Astrocyte of the cerebellum (primary cell): ENCODE measurements at places on chromosomes 7 and 10.
A peak's percentile ranks its signal among the peaks of the same experiment; 100 is the strongest.

GRCh38 chr7:90671571-90671970 is 75.5 kb downstream of the CDK14 start:
- DNase-seq: no peak

- DNase-seq: peak; percentile 63
Measured at GRCh38 chr7:16028103-16028502, 341.6 kb upstream of the MEOX2 start.

GRCh38 chr7:75033064-75033463 is 40.5 kb downstream of the RCC1L start:
- DNase-seq: no peak

- DNase-seq: no peak
Measured at GRCh38 chr7:6436385-6436685, 11.4 kb downstream of the DAGLB start.

DNA sequence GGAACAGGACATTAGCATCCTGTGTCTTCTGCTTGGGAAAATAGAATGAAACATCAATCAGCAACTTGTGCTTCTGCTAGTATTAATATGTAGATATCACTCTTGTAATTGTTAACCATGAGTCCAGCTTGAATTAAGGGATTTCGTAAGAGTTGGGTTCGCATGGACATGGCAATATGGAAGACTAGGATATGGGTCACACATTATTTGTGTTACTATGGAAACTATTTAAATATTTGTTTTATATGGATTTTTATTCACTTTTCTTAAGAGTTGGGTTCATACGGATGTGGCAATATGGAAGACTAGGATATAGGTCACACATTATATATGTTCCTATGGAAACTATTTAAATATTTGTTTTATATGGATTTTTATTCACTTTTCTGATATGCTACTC is 24.5 kb downstream of the TNPO3 start:
- DNase-seq: no peak

DNA sequence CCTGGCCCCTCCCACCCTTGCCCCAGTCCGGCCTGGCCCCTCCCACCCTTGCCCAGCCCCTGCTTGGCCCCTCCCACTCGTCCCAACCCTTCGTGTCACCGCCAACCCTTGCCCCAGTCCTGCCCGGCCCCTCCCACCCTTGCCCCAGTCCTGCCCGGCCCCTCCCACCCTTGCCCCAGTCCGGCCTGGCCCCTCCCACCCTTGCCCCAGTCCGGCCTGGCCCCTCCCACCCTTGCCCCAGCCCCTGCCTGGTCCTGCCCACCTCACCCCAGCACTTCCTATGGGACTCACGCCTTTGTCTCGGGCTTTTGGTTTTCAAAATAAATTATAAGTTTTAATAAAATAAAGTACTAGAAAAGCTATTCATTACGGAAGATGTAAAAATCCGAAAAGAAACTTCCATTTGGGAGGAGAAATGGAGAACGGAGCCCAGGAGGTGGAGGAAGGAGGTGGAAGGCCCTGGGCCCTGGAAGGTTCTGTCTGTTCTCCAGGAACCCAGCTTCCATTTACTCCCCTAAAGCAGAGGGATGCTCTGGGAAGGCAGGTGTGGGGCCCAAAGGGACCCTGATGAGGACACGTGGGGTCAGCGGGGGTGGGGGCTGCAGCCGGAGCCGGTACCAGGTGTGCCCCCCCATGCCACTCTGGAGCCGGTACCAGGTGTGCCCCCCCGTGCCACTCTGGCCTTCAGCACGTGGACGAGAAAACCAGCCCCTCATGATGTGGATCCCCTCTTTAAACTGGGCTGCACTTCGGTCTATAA is 52.2 kb downstream of the PWWP2B start:
- DNase-seq: no peak

- no peak for DNase-seq
Measured at GRCh38 chr7:47847207-47847606, 101.1 kb downstream of the PKD1L1 start.

DNA sequence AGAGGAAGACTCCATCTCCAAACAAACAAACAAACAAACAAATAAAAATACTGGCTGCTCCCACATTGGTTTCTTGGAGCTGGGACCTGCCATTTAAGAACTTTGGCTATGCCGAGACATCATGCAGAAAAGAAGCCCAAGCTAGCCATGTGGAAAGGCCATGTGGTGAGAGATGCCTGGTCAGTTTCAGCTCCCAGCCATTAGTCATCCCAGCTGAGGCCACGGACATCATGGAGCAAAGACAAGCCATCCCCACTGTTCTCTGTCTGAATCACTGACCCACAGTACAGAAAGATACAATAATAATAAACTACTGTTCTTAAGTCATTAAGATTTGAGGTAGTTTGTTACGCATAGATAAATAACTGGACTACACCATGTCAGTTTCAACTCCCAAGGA is 70.0 kb upstream of the PCBD1 start:
- no peak for DNase-seq

- no peak for DNase-seq
Measured at GRCh38 chr7:16669581-16669980, 23.6 kb downstream of the BZW2 start.

- DNase-seq: no peak
Measured at GRCh38 chr7:18076461-18076860, 48.8 kb upstream of the PRPS1L1 start.

GRCh38 chr7:128737867-128738385 is 1.2 kb upstream of the CALU start:
- DNase-seq: no peak

- no peak for DNase-seq
Measured at GRCh38 chr10:71090801-71091200, 121.6 kb upstream of the UNC5B start.

DNA sequence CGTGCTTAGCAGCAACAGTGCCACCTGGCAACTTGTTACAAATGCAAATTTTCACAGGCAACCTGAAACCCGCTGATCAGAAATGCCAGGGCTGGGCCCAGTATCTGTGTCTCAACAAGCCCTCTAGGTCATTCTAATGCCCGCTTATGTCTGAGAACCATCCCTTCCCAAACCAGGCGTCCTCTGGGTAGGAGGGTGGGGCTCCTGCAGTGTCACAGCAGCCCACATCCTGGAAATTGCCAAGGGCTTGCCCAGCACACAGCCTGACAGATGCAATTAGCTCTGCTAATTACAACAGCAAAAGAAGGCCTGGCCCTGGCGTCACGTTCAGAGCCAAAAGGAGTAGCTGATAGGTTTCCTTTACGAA is 15.9 kb downstream of the ITPRIP start:
- no peak for DNase-seq

- no peak for DNase-seq
Measured at GRCh38 chr10:120181154-120181553, 275.9 kb upstream of the PLPP4 start.

DNA sequence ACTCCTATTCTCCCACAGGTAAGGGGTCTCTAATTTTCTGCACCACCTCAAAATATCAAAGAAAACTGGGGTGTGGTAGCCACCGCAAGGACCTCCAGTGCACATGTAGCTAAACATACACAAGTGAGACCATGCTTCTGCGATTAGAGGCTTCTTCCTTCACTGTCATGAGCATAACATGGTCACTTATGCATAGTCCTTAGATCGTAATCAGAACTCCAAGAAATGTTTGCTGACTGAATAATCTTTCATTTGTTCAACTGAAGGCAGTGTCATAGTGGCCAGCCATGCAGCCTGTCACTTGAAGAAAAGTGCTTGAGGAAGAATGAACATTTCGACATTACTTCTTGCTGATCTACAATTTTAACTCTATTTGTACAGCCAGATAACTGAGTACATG is 14.6 kb downstream of the TWIST1 start:
- DNase-seq: no peak

GRCh38 chr10:103580011-103580410 is 86.5 kb downstream of the NEURL1 start:
- DNase-seq: no peak

DNA sequence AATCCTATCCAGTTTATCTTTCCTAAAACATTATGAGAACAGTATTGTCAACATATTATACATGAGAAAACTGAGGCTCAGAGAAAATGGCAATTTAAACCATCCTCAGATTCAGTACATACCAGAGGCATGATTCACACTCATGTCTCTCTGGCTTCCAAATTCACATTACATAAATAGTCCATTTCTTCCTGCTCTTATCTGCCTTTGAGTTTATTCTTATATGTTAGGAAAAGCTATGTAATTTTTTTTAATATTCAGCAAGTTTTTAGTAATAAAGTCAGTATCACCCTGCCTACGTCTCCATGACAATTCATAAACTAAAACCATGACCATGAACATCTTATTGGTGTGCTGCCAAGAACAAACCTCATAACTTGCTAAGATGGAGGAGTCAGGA is 1260.2 kb upstream of the SORCS1 start:
- DNase-seq: peak; percentile 18

DNA sequence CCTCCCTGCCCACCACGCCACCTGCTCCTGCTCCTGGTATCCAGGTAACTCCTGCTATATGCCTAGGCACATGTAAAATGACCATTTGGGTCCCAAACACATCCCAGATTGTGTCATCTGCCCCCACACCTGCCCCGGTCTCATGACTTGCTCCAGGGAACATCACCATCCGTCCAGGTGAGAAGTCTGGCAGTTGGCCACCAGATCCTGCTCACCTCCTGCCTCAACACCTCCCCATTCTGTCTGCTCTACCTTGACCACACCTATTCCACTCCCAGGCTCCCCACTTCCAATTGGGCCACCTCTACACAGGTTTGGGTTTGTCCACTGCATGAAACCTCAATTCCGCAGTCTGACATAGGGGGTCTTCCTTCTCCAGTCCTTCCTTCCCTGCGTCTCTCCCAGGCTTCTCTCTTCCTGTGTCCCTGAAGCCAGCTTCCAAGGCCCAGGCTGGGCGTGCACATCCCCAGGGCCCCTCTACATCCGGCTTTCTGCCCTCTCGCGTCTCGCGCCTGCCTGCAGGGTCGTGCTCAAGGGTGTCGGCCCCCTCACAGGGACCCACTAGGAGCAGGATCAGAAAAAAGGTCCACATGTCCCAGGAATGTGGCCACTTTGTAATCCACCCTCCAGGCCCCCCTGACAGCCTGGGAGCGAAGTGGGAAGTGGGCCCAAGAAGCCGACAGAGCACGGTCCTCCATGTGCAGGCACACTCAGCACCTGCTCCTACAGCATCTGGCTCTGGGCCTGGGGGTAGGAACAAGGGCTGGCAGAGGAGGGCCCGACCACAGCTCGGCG is 49.3 kb upstream of the DAGLB start:
- no peak for DNase-seq

- DNase-seq: peak; percentile 84
Measured at GRCh38 chr7:20164425-20165145, 52.6 kb downstream of the MACC1 start.

GRCh38 chr7:158024351-158024715 is 563.3 kb downstream of the PTPRN2 start:
- DNase-seq: no peak

DNA sequence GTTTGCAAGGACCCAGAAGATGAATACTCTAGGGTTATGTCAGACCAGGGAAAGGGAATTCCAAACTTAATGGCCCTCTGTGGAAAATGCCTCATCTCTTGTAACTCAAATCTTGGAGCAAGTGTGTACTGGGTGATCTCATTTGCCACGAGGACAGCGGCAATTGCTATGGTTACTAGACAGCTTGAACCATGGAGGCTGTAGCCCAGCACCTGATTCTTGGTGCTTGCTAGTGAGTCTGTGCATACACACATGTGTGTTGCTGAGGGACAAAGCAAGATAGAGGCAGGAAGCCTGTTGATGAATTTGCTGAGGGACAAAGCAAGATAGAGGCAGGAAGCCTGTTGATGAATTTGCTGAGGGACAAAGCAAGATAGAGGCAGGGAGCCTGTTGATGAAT is 58.6 kb upstream of the FEZF1 start:
- no peak for DNase-seq

- no peak for DNase-seq
Measured at GRCh38 chr10:16509996-16510395, 11.7 kb downstream of the C1QL3 start.

DNA sequence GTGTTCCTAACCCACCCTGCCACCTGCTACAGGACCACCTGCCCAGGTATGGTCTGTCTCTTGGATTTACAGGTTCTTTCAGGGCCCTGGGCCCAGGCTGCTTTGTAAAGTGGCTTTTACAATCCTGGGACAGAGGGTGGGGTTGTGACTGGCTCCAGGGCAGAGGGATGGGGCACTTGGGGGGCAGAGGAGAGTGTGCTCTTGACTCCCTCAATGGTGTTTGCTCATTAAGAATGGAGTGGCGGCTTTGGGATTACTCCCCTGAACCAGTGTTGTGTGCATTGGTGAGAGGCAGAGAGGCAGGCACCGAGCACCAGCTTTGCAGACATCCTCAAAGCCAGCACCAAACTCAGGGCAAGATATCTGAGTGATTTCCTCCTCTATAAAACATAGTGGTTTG is 43.5 kb downstream of the VWA2 start:
- no peak for DNase-seq
